Cardiac atrium fibroblast (primary cell): ENCODE measurements at places on chromosomes 4 and X. TPM values are rescaled to one million over a fixed set of nuclear protein-coding genes. Genes with fewer than 3 reads are reported as not detected.

GLUD2 gene
- 0.90 and 2.1 TPM in 2 replicates for total RNA-seq

MAGEA11 gene
- not detected in 2 replicates for total RNA-seq

DNAAF6 gene
- not detected in 2 replicates for total RNA-seq

VEGFC gene
- total RNA-seq, result 12.6 and 15.2 TPM in 2 replicates

KLHL2 gene
- 5.5 and 8.8 TPM in 2 replicates for total RNA-seq

UGT2B15 gene
- total RNA-seq, result not detected in 2 replicates
